Epithelial cell of alveolus of lung (primary cell): ENCODE measurements at places on chromosomes 3 and 15. TPM values are rescaled to one million over a fixed set of nuclear protein-coding genes. Genes with fewer than 3 reads are reported as not detected.

The PRSS50 gene
- total RNA-seq, result not detected in 2 replicates

The EAF1 gene
- 15.4 and 16.0 TPM in 2 replicates for total RNA-seq

The SH3BP5 gene
- 6.5 and 8.6 TPM in 2 replicates for total RNA-seq

The CSPG4 gene
- 17.1 and 33.9 TPM in 2 replicates for total RNA-seq

The CLEC3B gene
- 0.52 and 1.7 TPM in 2 replicates for total RNA-seq

The RTP3 gene
- total RNA-seq, result not detected in 2 replicates

The CD200R1 gene
- total RNA-seq, result 0.13 TPM in 1 of 2 replicates, not detected in the other

The HPS3 gene
- total RNA-seq, result 22.3 and 27.7 TPM in 2 replicates

The C3orf85 gene
- not detected in 2 replicates for total RNA-seq

The GABPB1 gene
- total RNA-seq, result 16.9 and 31.7 TPM in 2 replicates

The GOLGA8O gene
- 0.24 TPM in 1 of 2 replicates, not detected in the other for total RNA-seq

The MAP3K13 gene
- total RNA-seq, result 18.0 and 19.3 TPM in 2 replicates

The TLR9 gene
- total RNA-seq, result not detected in 2 replicates

The DPPA2 gene
- not detected in 2 replicates for total RNA-seq

The UBAP1L gene
- 0.26 and 2.5 TPM in 2 replicates for total RNA-seq

The CPNE9 gene
- total RNA-seq, result not detected in 2 replicates

The TMF1 gene
- total RNA-seq, result 18.0 and 33.5 TPM in 2 replicates

The GOLGA6A gene
- 6.9 TPM in 1 of 2 replicates, not detected in the other for total RNA-seq

The TMEM45A gene
- total RNA-seq, result 23.9 and 53.7 TPM in 2 replicates

The LNP1 gene
- total RNA-seq, result 2.7 and 4.5 TPM in 2 replicates

The LRRIQ4 gene
- not detected in 2 replicates for total RNA-seq

The P3H2 gene
- 1.4 and 8.1 TPM in 2 replicates for total RNA-seq

The TBC1D2B gene
- total RNA-seq, result 24.2 and 49.1 TPM in 2 replicates

The CHRD gene
- 0.52 and 18.3 TPM in 2 replicates for total RNA-seq

The CNTN4 gene
- total RNA-seq, result 2.3 and 2.4 TPM in 2 replicates

The GCNT3 gene
- not detected in 2 replicates for total RNA-seq

The C2CD4A gene
- total RNA-seq, result not detected in 2 replicates

The PPARG gene
- 11.0 and 48.1 TPM in 2 replicates for total RNA-seq

The GALNT15 gene
- total RNA-seq, result 1.2 and 16.8 TPM in 2 replicates

The ICE2 gene
- total RNA-seq, result 17.3 and 32.6 TPM in 2 replicates

The SH2D7 gene
- total RNA-seq, result not detected in 2 replicates

The ZKSCAN7 gene
- total RNA-seq, result 5.0 and 7.1 TPM in 2 replicates

The CYP19A1 gene
- total RNA-seq, result 0.08 and 0.13 TPM in 2 replicates

The USP50 gene
- not detected in 2 replicates for total RNA-seq

The DPP8 gene
- total RNA-seq, result 25.3 and 25.6 TPM in 2 replicates

The GHSR gene
- total RNA-seq, result not detected in 2 replicates

The CEP97 gene
- total RNA-seq, result 6.5 and 10.1 TPM in 2 replicates
